Breast epithelium (tissue), 4 donors: ENCODE measurements at places on chromosomes 5 and 9.

DNA sequence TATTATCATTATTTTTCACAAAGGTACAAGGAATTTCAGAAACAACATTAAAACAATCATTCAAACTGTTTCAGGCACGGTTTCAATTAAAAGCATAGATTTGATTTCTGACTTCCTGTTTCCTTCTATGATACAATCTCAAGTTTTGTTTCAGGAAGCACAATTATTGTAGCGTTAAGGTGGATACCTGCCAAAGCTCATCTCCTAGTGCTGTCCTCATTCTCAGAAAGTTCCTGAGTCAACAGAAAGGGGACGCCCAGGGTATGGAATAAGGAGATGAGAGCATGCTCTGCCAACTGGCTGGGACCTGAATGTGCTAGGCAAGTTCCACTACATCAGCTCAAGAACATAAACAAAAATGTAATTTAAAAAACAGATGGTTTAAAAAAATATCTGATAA is 2.0 kb upstream of the TRIM14 start:
- DNase-seq = peak; percentile 71

DNA sequence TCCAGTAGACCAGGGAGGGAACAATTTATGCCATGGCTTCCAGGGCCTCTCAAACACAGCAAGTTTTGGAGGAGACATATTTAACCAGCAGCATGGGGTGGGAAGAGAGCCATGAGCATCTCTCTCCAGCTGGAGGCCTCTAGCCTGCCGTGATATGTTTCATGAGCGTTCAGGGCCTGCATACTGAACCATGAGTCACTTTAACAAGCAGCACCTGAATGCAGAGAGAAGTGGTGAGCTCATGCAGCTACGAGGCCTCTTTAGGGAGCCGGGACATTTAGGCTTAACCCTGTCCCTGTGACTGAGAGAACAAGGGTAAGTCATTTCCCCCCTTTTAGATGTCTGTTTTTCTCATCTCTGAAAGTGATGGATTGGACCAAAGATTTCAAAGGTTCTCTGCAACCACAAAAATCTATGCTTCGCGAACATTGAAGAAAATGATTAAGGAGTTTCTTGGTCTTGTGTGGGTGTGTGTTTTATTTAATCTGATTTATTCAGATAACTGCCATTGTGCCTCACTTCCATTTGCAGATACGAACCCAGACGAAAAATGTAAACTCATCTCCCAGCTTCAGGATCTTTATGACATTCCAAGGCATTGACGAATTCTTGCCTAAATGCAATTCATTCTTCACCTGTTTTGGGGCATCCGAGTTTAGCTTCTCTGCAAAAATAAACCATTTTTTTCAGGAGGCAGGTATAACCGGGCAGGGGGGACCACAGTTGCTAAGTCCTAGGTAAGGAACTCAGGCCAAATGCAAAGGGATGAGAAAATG is 157.0 kb downstream of the GABBR2 start:
- peak; percentile 2 for DNase-seq

DNA sequence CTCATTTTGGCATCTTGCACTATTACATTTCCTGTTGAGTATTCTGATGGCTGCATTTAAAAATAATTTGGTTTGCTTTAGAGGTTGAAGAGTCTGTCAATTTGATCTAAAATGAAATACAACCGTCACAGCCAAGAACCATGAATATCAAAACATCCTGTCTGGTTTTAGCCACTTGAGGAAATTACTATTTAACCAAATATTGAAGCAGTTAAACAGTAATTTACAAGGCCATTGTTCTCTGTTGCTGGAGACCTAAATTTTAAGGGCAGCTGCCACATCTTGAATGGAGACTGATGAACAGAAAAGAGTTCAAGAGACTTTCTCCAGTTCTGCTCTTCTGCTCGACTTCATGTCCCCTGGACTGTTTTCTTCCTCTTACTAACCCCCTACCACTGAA is 549.4 kb downstream of the LRRC70 start:
- DNase-seq = no peak

- DNase-seq = no peak
Measured at GRCh38 chr5:154706416-154706815, 48.8 kb upstream of the LARP1 start.

DNA sequence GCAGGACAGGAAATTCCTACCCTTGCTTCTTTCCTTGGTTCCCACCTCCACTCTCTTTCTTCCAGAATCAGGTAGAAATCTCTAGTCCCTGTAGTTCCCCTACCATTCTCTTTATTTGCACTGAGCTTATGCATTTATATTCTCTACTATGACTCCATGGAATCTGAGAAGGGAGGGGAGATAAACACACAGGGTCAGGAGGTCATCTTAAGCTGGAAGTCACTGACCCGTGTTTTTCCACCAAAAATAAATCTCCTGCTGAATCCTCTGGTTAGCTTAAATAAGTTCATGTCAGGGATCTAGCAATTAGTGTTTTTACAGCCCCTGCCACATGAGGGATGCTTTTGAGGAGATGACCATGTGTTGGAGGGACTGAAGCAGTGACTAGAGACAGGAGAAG is 3.7 kb downstream of the ACTL7B start:
- DNase-seq = no peak

DNA sequence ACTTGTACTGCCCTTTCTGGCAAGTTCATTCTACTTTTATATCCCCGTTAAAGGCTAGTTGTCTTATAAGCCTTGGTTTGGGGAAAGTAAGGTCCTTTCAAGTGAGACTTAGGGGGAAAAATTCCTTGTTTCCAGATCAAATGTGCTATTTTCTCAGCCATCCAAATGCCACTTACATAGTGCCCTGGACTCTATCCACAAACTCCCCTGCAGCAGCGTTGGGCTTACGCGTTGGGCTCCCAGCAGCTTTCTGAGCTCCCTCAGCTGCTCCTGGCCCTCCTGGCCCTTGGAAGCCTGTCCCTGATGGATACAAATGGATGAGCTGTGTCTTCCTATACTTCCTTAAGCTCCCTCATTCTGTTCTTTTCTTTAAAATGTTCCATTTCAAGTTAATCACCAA is 279.2 kb upstream of the PANK3 start:
- no peak for DNase-seq

GRCh38 chr5:72555871-72556270 is 48.7 kb upstream of the ZNF366 start:
- no peak for DNase-seq
